ENCODE measurements at places on chromosomes 4 and X.

GRCh38 chr4:151692821-151693673 lies 67.8 kb downstream of the GATB start:
- H3K27ac ChIP-seq, result no peak overlapping the region
- no peak for DNase-seq
- H3K27me3 ChIP-seq, result no peaks in the 10 kb centered on the region
- H3K36me3 ChIP-seq, result no peaks in the 10 kb centered on the region
- no peaks in the 10 kb centered on the region for H3K4me1 ChIP-seq
- no peak overlapping the region for H3K4me3 ChIP-seq

- H3K27me3 ChIP-seq, result no peaks in the 10 kb centered on the region
- H3K27ac ChIP-seq, result no peak overlapping the region
- H3K4me3 ChIP-seq, result no peak overlapping the region
- no peak for DNase-seq
These were observed 72.8 kb upstream of the MAPK10 start for GRCh38 chr4:86432559-86433134.

DNA sequence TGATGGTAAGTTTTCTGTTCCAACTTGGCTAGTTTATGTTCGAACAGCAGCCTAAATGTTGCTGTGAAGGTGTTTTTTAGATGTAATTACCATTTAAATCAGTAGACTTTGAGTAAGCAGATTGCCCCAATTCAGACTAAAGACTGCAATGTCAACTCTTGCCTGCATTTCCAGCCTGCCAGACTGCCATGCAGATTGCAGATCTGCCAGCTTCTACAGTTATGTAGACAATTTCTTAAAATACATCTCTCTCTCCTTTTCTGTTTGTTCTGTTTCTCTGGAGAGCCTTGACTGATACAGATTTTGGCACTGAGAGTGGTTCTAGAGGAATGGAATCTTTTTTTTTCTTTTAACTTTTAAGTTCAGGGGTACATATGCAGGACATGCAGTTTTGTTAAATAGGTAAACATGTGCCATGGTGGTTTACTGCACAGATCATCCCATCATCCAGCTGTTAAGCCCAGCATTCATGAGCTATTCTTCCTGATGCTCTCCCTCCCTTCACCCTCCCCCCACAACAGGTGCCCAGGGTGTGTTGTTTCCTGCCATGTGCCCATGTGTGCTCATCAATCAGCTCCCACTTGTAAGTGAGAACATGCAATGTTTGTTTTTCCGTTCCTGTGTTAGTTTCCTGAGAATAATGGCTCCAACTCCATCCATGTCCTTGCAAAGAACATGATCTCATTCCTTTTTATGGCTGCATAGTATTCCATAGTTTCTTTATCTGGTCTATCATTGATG lies 227.8 kb downstream of the CPE start:
- no peak overlapping the region for H3K4me3 ChIP-seq
- no peak overlapping the region for H3K27ac ChIP-seq
- H3K4me1 ChIP-seq, result no peaks in the 10 kb centered on the region
- H3K36me3 ChIP-seq, result no peaks in the 10 kb centered on the region
- no peak for DNase-seq

- peaks cover 6% of the 10 kb centered on the region for H3K27me3 ChIP-seq
- H3K4me3 ChIP-seq, result no peak overlapping the region
- no peak overlapping the region for H3K27ac ChIP-seq
- no peak for DNase-seq
- no peaks in the 10 kb centered on the region for H3K36me3 ChIP-seq
- H3K4me1 ChIP-seq, result no peaks in the 10 kb centered on the region
These were observed 1.7 kb upstream of the SPARCL1 start for GRCh38 chr4:87530868-87531267.

DNA sequence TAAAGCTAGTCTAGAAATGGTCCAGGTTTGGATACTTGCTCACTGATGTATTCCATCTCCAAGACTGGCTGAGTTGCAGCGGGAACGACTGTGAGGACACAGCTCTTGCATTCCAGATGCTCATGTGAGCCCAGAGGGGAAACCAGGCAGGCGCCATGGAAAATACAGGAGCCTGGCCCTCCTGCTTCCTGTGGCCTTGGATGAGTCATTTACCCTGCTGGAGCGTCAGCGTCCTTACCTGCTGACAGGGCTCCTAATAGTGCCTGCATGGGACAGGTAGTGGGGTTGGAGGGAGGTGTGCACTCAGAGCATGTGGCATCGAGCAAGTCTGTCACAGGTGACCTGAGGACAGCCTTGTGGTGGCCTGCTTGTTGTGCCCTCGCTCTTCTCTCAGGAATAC lies 69.4 kb downstream of the NSG1 start:
- peaks cover under 1% of the 10 kb centered on the region for H3K4me1 ChIP-seq
- no peak overlapping the region for H3K27ac ChIP-seq
- peaks cover 13% of the 10 kb centered on the region for H3K36me3 ChIP-seq

GRCh38 chrX:43218198-43218597 lies 437.9 kb upstream of the MAOA start:
- H3K27ac ChIP-seq, result no peak overlapping the region
- H3K4me3 ChIP-seq, result no peak overlapping the region
- H3K27me3 ChIP-seq, result no peaks in the 10 kb centered on the region
- H3K36me3 ChIP-seq, result peaks cover 10% of the 10 kb centered on the region
- no peak for DNase-seq
- H3K4me1 ChIP-seq, result no peaks in the 10 kb centered on the region

GRCh38 chr4:34814266-34814665 lies 1430.0 kb downstream of the ARAP2 start:
- H3K27ac ChIP-seq, result no peak overlapping the region
- no peaks in the 10 kb centered on the region for H3K27me3 ChIP-seq
- no peaks in the 10 kb centered on the region for H3K4me1 ChIP-seq
- no peak for DNase-seq
- H3K36me3 ChIP-seq, result no peaks in the 10 kb centered on the region
- H3K4me3 ChIP-seq, result no peak overlapping the region
